T-helper 2 cell treated with Interferon-gamma antibody and Interleukin-4, amounts not matched to agents 5 μg/mL and 100 μg/mL, for 36 hours (primary cell): ENCODE measurements at places on chromosomes 7 and 10.

DNA sequence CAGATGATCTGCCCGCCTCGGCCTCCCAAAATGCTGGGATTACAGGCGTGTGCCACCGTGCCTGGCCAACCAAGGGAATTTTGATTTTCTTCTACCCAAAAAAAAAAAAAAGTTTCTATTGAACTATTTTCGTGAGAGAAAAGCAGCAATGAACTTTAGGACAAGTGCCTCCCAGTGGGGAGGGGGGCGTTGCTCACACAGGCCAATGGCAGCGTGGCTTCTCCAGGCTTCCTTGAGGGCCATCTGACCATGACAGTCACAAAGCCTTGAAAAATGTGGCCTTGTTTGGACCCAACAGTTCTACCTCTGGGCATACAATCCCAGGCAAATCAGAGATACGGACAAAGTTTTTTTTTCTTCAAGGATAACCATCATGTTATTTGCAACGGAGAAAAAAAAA, 56.0 kb downstream of the TNRC18 start:
- DNase-seq, result no peak
- H3K27me3 ChIP-seq, result no peaks in the 10 kb centered on the region
- H3K36me3 ChIP-seq, result peaks cover 21% of the 10 kb centered on the region
- H3K4me1 ChIP-seq, result peaks cover 11% of the 10 kb centered on the region
- no peak overlapping the region for H3K4me3 ChIP-seq

DNA sequence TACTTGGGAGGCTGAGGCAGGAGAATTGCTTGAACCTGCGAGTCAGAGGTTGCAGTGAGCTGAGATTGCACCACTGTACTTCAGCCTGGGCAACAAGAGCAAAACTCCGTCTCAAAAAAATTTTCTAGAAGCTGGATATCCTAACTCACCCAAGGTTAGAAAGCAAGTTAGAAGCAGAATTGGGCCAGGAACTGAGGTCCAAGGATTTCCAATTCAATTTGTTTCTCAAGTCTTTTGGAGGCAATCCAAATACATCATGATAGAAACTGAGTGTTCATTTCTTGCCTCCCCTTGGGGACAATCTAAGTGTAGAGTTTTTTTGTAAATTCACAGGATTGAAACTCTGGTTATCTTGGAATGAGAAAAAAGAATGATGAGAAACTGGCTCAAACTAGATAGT, 45.5 kb downstream of the LAMB1 start:
- no peak overlapping the region for H3K27ac ChIP-seq
- peaks cover 20% of the 10 kb centered on the region for H3K27me3 ChIP-seq
- H3K4me1 ChIP-seq, result no peaks in the 10 kb centered on the region
- H3K4me3 ChIP-seq, result no peak overlapping the region

DNA sequence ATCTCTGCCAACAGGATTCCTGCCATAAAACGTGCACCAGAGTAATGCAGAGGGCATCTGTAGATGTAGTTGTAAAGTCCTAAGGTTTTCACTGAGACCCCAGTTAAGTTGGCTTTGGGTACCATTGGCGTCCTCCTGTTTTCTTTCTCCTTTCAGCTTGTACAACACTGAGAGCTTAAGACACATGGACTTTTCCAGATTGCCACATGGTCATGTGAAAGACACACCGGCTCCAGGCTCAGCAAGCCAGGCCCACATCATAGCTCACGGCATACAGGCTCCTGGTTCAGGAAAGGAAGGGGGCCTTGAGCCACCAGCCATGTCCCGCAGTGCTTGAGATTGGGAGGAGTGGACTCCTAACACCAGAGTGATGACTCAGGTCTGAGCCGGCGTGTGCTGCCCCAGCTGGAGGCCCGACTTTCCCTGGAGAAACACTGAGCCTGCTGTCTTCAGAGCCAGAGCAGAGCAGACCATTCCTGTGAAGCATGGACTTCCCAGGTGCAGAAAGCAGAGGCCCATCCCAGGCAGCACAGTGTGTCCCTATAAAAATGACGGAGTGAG, 252.7 kb downstream of the PRPF18 start:
- H3K4me3 ChIP-seq, result no peak overlapping the region
- no peaks in the 10 kb centered on the region for H3K4me1 ChIP-seq
- no peak for DNase-seq
- H3K27me3 ChIP-seq, result peaks cover 3% of the 10 kb centered on the region
- H3K36me3 ChIP-seq, result no peaks in the 10 kb centered on the region

DNA sequence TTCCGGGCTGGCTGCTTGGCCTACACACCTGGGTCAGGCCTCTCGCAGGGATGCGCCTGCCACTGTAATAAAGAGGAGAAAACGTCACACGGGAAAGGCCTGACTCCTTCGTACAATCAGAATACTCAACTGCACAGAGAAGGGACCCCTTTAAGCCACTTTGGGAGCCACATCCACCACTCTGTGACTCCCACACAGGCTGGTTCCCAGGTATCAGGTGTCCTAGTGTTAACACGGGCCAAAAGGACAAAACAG, 5.8 kb upstream of the ZNF736 start:
- H3K27ac ChIP-seq, result peak overlapping the region; percentile 98
- peaks cover 2% of the 10 kb centered on the region for H3K36me3 ChIP-seq
- H3K27me3 ChIP-seq, result no peaks in the 10 kb centered on the region
- DNase-seq, result no peak
- peaks cover 16% of the 10 kb centered on the region for H3K4me1 ChIP-seq

- H3K4me1 ChIP-seq, result peaks cover 1% of the 10 kb centered on the region
- no peaks in the 10 kb centered on the region for H3K36me3 ChIP-seq
- DNase-seq, result no peak
- peaks cover 5% of the 10 kb centered on the region for H3K27me3 ChIP-seq
- H3K4me3 ChIP-seq, result no peak overlapping the region
Observed at GRCh38 chr7:30226614-30227268, 57.7 kb upstream of the ZNRF2 start.
